ENCODE measurements at places on chromosomes 3 and 15. TPM values are rescaled to one million over a fixed set of nuclear protein-coding genes. Genes with fewer than 3 reads are reported as not detected.

DNA sequence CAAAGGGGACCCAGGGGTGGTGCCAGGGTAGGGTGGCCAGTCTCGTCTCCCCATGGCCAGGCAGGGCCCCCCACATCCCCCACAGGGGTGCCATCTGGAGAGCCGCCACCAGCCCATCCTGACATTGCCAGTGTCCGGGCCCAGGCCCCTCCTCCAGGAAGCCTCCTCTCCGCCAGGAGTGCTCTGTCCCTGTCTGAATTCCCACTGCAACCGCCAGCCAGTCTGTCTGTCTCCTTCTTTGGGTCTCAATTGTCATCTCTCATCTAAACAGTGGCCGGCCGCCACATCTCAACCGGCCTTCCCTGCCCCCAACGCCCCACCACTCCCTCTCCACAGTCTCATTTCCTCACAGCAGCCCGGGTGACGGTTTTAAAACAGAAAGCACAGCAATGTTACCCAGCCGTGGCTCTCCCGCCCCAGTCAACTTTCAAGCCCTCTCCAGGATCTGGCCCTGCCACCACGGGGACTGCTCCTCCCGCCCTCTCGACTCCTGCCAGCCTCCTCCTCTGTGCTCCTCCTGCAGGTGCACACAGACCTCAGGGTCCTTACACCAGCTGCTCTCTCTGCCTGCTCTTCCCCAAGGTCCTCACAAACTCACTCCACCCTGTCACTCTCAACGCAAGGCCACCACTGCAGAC, 57.0 kb downstream of the IQSEC1 start:
- H3K4me3 ChIP-seq, result no peak overlapping the region
- DNase-seq, result no peak
- no peaks in the 10 kb centered on the region for H3K36me3 ChIP-seq
- H3K27me3 ChIP-seq, result peaks cover 38% of the 10 kb centered on the region
- no peak overlapping the region for H3K27ac ChIP-seq

- no peaks in the 10 kb centered on the region for H3K4me1 ChIP-seq
- H3K36me3 ChIP-seq, result peaks cover 11% of the 10 kb centered on the region
- no peak overlapping the region for H3K4me3 ChIP-seq
- no peak for DNase-seq
Measured at GRCh38 chr15:67201136-67201535, 53.3 kb downstream of the AAGAB start.

DNA sequence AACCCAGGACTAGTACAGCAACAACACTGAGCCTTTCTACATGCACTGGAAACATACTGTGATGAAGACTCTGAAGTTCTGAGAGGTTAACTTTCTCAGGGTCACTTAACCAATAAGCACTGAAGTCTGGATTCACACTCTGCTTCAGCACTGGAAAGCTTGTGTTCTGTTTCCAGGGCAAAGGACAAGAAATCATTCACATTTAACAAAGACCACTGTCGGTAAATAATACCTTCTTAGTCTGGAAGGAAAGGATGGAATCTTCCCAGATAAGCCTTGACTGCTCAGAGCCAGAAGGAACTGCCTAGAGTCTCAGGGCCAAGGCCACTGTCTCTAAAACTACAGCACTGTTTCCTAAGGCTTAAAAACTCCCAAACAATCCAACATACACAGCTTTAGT, 4.3 kb upstream of the GLYCTK start:
- no peak overlapping the region for H3K4me3 ChIP-seq
- H3K4me1 ChIP-seq, result peaks cover 15% of the 10 kb centered on the region

DNA sequence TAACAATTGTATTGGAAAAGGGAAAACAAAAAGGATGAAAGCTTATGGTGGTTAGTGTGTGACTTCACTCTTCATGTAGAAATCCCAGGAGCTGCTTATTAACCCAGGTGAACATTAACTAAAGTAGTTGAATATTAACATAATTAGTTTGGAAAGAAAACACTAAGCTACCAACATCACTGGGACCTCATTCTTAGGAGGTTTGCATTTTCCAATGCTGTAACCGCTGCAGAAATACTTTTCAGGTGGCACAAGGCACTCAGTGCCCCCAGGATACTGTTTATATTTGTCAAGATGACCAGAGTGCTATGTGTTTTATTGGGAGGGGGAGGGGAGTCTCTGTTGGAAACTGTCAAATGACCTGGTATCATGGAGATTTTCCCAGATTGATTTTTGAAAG, 25.9 kb upstream of the VILL start:
- H3K27me3 ChIP-seq, result no peaks in the 10 kb centered on the region
- H3K36me3 ChIP-seq, result peaks cover 23% of the 10 kb centered on the region
- no peak overlapping the region for H3K4me3 ChIP-seq
- no peak for DNase-seq
- H3K27ac ChIP-seq, result no peak overlapping the region

DNA sequence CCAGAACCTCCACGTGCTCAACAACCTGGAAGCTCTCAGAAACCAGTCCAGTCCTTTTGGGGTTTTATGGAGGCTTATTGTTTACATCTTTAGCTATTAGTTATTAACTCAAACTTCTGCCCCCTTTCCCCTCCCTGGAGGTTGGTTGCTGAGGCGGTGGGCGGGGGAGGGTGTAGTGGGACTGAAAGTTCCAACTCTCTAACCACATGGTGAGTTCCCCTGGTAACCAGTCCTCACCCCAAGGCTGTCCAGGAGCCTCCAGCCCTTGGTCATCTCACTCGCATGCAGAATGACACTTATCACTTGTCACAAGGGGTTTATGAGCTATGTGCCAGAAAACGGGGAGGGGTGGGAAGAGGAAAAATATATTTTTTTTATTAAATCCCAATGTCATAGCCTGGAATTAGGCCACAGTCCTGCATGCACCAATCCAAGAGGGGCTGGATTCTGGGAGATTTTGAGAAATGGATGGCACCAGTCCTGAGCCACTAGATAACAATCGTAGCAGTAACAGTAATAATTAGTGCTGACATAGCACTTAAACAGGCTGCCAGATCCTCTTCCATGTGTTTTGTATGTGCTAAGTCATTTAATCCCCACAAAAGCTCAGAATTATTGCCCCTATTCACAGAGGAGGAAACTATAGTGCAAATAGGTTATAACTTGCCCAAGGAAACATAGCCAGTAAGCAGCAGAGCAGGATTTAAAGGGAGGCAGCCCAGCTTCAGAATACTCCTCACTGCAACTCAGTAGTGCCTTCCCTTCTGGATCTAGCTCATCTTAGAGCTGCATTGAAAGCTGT, 85.7 kb downstream of the CRYGS start:
- peaks cover 22% of the 10 kb centered on the region for H3K27me3 ChIP-seq
- H3K36me3 ChIP-seq, result no peaks in the 10 kb centered on the region
- H3K4me3 ChIP-seq, result no peak overlapping the region
- DNase-seq, result no peak

- H3K27me3 ChIP-seq, result no peaks in the 10 kb centered on the region
- H3K4me1 ChIP-seq, result peaks cover 5% of the 10 kb centered on the region
- DNase-seq, result no peak
- no peak overlapping the region for H3K27ac ChIP-seq
Measured at GRCh38 chr3:146598535-146598934, 6.6 kb downstream of the PLSCR5 start.

GRCh38 chr3:79564192-79564591, 203.6 kb downstream of the ROBO1 start:
- H3K36me3 ChIP-seq, result no peaks in the 10 kb centered on the region
- H3K27ac ChIP-seq, result no peak overlapping the region
- H3K4me3 ChIP-seq, result no peak overlapping the region

DNA sequence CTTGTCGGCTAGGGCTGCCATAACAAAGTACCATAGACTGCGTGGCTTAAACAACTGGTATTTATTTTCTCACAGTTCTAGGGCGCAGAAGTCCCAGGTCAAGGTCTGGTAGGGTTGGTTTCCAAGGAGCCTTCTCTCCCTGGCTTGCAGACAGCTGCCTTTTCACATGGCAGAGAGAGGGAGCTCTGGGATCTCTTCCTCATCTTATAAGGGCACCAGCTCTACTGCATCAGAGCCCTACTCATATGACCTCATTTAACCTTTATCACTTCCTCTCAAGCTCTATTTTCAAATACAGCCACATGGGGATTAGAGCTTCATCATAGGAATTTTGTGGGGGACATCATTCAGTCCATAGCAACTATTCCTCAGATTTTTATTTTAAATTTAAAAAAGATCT, 17.6 kb upstream of the PAQR9 start:
- no peak for DNase-seq
- H3K4me1 ChIP-seq, result peaks cover 9% of the 10 kb centered on the region
- no peaks in the 10 kb centered on the region for H3K36me3 ChIP-seq

DNA sequence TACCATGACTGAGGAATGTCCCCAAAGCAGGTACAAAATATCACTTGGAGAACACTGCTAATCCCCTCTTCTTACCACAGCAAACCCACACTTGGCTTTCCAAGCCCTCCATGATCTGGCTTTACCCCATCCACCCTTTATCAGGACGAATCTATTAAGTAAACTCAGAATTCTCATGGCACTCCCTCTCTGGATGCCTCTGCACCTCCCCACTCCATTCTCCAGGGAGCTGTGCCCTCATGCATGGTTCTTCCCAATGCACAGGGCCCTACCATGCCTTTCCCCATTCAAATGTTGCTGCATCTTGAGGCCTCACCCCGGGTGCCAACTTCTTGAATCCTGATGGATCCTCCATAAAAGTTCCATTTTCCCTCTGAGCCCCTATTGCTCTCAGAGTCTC, 2.3 kb downstream of the LYZL4 start:
- no peaks in the 10 kb centered on the region for H3K36me3 ChIP-seq
- H3K27me3 ChIP-seq, result no peaks in the 10 kb centered on the region

DNA sequence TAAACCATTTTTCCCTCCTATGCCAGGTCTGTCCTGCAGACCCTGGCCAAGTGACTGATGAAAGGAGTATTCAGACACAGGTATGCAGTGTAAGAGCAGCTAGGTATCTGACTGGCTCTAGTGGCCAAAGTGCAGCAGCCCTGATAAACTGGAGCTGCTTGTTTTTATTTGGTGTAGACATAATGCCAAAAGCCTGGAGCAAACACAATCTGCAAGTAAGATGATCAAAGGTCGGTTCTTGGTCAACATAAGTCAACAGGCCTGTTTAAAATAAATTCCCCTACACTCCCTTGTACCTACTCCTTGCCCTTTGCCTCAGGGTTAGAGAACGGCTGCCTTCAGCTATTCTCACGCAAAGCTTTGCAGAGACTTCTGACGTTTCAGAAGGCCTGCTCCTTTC, 1003.1 kb downstream of the ZPLD1 start:
- no peak for DNase-seq
- no peaks in the 10 kb centered on the region for H3K4me1 ChIP-seq
- H3K36me3 ChIP-seq, result no peaks in the 10 kb centered on the region
- no peak overlapping the region for H3K27ac ChIP-seq

GRCh38 chr3:72052841-72053409, 268.0 kb upstream of the PROK2 start:
- no peaks in the 10 kb centered on the region for H3K27me3 ChIP-seq
- H3K4me1 ChIP-seq, result no peaks in the 10 kb centered on the region
- DNase-seq, result no peak
- H3K27ac ChIP-seq, result no peak overlapping the region

DNA sequence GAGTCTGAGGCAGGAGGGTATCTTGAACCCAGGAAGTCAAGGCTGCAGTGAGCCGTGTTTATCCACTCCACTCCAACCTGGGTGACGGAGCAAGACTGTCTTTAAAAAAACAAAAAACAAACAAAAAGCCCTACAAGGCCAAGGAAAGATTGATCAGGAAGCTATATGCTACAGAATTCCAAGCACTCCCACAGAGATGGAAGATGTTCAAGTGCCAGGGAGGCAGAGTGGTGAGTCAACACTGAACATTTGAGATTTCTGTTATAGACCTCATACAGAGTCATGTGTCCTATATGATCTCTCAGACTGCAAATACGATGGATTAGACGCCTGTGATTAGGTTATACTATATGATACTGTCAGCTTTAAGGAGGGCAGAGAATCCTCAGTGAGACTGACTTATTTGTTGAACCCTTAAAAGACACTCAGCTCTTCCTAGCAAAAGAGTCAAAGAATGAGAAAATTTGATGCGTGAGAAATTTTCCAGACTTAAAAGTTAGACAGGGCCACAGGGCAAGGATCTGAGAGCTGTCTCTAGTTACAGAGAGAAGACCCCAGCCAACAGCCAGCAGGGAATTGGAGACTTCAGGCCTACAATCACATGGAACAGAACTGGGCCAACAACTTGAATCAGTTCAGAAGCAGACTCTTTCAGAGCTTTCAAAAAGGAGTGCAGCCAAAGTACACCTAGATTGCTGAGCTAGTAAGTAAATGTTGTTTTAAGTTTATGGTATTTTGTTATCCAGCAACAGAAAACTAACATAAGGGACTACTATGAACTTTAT, 107.6 kb downstream of the PIK3CB start:
- no peaks in the 10 kb centered on the region for H3K36me3 ChIP-seq
- peak overlapping the region; percentile 26 for H3K27ac ChIP-seq
- no peak overlapping the region for H3K4me3 ChIP-seq
- no peak for DNase-seq

DNA sequence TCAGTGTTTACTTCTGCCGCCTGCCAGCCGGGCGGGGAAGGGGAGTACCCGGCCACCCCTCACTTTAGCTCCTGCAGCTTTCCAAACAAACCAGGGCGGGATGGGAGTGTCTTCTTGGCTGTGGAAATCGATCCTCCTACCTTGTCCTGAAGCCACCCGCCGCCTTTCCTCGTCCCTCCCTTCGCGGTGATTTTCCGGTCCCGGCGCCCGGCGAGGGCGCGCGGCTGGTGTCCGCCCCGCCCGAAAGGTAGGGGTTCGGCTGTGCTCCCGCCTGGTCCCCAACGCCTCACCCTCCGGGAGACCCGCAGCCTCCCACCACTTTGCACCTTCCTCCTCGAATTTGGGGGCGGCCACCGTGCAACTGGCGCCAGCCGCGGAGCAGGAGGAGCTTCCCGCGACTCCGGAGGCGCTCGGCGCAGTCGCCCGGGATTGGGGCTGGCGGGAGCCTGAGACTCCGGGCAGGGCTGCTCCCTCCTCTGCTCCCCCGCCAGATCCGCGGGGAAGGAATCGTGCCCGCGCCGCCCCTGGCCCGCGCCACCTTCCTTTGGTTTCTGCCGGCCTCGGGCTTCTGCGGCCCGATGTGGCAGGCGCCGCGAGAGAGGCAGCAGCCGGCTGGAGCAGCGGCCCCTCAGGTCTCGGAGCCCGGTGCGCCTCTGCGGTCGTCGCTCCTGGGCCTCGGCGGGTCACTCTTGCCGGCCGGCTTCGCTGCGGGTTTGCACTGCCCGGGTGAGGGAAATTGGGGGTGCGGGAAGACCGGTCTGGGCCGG, 30.7 kb upstream of the ST3GAL6 start:
- no peaks in the 10 kb centered on the region for H3K27me3 ChIP-seq
- H3K4me3 ChIP-seq, result peak overlapping the region; percentile 87

- H3K27ac ChIP-seq, result no peak overlapping the region
- DNase-seq, result no peak
- H3K36me3 ChIP-seq, result no peaks in the 10 kb centered on the region
- H3K4me1 ChIP-seq, result no peaks in the 10 kb centered on the region
Measured at GRCh38 chr15:82031871-82032270, 13.9 kb downstream of the MEX3B start.

The CELF6 gene
- polyA plus RNA-seq, result 0.12 TPM

The ARHGEF26 gene
- 1.4 TPM for polyA plus RNA-seq

The CEMIP gene
- polyA plus RNA-seq, result 2.2 TPM

The EAF2 gene
- 4.4 TPM for polyA plus RNA-seq

The CLDN16 gene
- polyA plus RNA-seq, result 0.88 TPM

The KNG1 gene
- polyA plus RNA-seq, result not detected

The ZNF619 gene
- 3.4 TPM for polyA plus RNA-seq

Measured in keratinocyte (primary cell).